Activated naive CD4-positive, alpha-beta T cell treated with anti-CD3 and anti-CD28 coated beads, Interleukin-2, amount 50 U/mL, for 16 hours (primary cell): ENCODE measurements at places on chromosomes 13 and 19.

DNA sequence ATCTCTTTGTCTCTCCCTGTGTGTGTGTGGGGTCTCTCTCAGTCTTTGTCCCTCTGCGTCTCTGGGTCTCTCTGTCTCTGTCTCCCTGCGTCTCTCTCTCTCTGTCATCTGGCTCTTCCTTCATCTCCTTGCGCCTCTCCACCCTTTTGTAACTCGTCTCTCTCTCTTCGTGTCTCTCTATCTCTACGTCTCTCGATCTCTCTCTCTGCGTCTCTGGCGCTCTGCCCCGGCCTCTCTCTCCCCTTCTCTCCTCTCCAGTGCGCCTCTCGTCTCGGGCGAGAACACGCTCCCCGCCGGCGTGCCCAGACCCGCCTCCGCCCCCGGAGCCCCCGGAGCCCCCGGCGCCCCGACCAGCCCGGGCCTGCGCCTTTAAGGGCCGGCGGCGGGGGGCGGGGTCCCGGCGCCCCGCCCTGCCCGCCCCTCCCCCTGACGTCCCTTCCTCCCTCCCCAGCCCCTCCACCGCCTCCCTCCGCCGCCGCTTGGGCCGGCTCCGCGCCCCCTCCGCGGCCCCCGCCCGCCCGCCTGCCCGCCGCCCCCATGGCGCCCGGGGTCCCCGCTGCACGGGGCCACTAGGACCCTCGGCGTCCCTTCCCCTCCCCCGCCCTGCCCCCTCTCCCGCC is at the start of gene MARK4:
MARK4 (plus strand) TSS at position 440 of the 620 bp plus-strand sequence. CDS start 318 bp downstream, outside the sequence.
- peak; percentile 63 for DNase-seq

DNA sequence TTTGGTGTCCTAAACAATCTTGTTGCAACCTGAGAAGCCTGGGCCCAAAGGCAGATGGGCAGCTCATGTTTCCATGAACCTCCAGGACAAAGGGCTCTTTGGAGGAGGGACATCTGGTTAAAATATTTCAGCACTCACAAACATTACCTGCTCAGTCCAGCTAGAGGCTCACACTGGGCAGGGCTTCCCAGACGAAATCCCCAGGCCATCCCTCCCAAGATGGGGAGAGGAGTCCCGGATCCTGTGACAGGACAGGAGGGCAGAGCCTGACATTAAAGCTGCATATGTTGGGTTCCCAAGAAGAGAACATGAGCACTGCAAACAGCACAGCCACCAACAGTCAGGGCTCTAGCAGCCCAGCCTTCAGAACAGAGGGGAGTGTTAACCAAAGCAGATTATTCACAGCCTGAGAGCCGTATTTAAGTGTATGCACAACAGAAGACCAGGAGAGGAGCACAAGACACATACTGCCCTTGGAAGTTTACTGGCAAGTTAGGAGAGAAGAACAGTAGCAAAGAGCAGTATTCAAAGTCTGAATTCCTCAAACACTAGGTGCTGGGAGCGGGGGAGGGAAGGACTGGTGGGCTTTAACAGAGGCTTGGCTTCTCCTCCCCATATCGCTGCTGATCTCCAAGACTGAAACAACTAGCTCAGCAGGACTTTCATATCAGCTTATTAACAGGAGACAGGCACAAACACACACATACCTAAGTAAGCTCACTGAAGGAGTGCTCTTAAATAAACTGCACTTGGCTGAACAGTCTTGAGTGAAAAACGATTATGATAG is 12.3 kb downstream of the ATP7B start:
- DNase-seq, result no peak

GRCh38 chr13:48731957-48732569 is 78.3 kb downstream of the CYSLTR2 start:
- DNase-seq, result peak; percentile 61

- no peak for DNase-seq
Measured at GRCh38 chr19:17721821-17722220, 2.5 kb downstream of the MAP1S start.

- no peak for DNase-seq
Measured at GRCh38 chr19:535017-535835, 3.7 kb downstream of the CDC34 start.

GRCh38 chr19:53555352-53555751 is 17.4 kb downstream of the ZNF331 start:
- DNase-seq, result no peak

- DNase-seq, result no peak
Measured at GRCh38 chr13:91544723-91545122, 146.3 kb downstream of the GPC5 start.

DNA sequence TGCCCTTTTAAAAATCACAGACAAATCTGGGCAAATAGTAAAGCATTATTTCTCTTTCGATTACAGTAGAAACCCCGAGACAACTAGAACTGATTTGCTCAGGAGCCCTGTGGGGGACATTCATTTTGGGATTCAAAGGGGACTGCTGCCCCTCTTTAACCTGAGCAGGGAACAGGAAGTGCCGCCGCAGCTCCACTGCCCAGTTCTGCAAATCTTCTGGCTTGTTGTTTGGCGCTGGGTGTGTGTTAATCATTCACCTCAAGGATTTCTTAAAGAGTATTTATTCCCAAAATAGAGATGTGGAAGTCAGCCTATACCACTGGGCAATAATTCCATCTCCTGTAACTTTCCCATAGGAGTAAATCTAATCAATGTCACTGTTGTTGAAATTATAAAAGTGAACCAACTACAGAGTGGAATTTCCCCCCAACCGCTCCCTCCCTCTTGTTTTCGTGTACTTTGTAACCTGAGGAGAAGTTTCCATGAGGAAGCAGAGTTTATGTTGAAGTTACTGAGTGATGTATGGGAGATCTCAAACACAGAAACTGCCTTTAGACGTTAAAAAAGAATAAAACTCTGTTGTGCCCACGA is 515.8 kb downstream of the KLF12 start:
- DNase-seq, result no peak

- DNase-seq, result peak; percentile 65
Measured at GRCh38 chr19:55258476-55258827, 365 bp downstream of the PPP6R1 start.

- no peak for DNase-seq
Measured at GRCh38 chr13:48860364-48860763, 115.3 kb upstream of the FNDC3A start.

DNA sequence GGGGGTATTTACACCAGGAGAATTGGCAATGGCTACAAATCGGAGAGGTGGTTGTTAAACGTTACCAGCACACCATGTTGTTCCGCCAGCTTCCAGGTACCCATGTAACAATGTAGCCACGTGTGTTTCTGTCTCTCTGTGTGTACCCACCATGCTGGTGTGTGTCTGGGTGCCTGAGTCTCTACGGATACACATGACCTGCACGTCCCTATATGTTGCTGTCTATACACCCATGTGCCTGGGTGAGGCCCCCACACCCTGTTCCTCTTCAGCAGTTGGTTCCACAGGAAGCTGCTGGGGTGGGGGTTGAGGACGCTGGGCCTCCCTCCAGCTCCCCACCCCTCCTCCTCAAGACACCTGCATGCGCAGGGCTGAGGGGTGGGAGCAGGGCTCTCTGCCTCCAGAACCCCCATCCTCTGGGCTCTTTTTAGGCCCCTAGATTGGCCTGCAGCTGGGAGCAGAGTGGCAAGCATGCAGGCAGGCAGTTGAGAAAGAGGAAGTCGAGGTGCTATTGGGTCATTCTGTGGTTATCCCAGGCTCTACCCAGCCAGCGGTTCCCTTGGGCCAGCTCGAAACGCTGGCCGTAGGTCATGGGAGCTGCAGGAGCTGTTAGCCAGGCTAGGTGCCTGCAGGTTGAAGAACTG is at the start of gene ARHGEF18:
ARHGEF18 (plus strand) TSS at position 351 of the 644 bp plus-strand sequence. CDS start 13,954 bp downstream, outside the sequence.
- peak; percentile 50 for DNase-seq

DNA sequence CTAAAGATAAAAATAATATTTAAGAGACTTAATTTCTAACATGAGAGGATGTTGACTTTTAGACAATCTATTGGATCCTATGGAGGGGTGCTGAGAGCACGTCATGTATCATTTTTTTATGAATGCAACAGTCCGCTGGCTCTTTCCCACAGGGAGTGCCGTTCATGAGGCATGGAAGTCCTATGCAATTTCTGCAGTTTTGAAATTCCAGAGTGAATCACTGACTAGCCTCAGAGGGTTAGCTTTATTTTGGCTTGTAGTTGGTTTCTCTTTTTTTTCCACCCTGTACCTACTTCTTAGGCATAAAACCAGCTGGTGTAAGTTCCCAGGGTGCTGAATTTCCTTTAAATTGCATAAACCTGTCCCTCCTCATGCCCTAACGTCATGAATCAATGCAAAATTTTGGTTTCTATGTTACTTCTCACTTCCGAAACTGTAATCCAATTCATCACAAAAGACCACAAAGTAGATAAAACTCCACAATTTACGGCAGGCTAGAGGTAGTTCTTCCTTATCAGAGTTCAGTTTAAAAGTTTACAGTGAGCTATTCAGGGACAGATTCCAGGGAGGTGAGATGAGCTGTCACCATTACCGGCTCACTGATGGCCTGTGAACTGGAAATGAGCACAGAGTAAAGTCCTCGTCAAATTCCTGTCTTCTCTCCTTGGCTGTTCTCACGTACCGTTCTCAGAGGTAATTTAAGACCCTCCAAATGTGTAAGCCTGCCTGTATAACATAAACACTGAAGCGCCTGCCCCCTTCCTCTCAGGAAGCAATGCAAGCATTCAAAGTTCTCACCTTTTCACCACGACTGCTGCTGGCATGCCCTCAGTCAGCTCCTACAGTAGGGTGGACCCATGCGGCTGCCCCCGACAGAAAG is 216.6 kb upstream of the SLC10A2 start:
- no peak for DNase-seq

DNA sequence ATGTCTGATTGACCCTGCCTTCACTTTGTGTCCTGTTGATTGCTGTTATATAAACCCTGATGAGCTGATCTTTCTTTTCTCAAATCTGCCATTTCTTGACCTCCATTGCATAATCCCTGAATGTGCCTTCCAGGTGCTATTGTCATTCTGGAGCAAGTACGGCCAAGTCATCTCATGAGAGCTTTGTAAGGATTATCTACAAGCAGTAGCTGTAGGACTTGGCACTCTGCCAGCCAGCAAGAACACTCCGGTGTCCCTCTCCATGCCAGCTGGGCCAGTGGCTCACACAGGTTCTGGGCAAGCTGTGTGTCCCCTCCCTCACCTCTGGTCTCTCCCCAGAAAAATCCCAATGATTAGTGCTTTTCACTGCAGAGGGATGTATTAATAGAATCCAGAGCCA is 348.1 kb downstream of the FOXO1 start:
- no peak for DNase-seq

GRCh38 chr13:80214050-80214449 is 126.9 kb downstream of the SPRY2 start:
- DNase-seq, result no peak

DNA sequence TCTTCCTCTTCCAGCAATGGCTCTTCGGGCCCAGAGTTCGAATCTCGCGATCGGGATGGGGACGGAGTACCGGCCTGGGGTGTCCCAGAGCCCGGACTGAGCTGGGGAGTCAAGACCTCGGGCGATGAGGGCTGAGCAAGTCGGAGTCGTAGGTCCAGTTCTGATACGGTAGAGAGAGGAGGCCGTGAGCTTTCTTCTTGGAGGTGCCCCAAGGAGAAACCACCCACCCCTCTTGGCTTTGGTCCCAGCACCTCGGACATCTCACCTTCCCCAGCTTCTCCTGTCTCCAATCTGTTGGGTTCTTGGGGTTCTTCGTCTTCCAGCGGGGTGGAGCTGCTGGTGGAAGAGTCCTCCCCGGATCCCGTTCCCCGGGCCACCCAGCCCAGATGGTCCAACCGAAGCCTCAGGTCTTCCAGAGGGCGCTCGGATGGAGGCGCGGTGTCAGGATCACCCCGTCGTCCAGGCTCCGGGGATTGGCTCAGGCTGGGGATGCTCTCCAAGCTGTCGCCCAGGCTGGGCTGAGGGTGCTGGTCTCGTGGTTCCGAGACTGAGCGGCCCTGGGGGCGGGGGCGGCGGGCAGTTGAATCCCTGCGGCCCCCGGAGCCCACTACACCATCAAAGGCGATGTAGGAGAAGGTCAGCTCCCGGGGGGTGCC is 2.5 kb downstream of the RTN2 start:
- no peak for DNase-seq

DNA sequence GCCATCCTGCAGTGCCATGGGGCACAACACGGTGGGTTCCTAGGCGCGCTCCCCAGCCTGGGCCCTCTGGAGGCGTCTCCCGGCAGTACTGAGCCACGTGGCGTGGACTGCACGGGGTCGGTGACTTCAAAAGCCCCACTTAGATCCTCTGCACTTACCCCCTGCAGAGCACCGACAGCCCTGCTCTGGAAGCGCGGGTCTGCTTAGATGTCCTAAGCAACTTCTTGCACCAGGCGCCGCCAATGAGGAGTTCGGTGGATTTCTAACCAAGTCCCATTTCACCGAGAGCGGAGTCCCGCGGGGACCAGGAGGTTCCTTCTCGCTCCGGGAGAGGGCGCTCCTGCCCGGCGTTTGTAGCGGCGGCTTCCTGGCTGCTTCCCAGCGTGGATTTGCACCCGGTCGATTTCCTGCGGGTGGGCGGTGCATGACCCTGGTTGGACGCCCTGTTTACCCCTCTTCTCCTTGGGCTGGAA is 25.2 kb upstream of the ZNF845 start:
- no peak for DNase-seq

GRCh38 chr19:10390652-10391286 is 10.4 kb upstream of the TYK2 start:
- DNase-seq, result peak; percentile 62

DNA sequence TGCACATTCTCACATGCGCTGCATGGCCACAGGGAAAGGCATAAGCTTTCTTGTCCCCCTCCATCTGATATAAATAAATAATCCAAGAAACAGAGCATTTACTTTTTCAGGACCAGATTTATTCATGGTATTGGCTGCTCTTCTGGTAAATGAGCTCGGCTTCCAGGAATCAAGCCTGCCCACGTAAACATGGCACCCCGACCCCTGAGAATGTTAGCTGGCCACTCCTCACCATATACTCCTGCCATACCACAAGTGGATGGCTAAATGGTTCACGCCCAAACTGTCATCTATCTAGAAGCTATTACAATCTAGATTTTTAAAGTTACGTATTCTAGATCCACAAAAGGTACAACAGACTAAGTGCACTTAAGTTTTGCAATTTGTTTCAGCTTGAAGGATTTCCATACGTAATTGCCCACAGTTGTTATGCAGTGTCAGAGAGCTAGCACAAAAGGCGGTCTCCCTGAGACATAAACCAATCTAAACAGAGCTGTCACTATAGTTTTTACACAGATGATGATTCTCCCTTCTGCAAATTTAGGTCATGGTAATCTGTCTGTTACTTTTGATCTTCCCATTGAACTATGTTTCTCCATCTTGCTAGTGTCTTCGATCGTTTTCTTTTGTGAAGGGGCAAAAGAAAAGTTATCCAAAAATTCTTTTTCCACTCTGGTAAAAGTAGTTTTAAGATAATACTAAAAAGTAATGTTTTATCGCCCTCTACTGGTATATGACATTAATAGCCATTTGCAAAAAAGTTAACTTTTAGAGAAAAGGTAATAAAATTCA is 16.2 kb upstream of the FOXO1 start:
- no peak for DNase-seq

GRCh38 chr13:104289400-104289799 is 1223.2 kb upstream of the SLC10A2 start:
- no peak for DNase-seq

DNA sequence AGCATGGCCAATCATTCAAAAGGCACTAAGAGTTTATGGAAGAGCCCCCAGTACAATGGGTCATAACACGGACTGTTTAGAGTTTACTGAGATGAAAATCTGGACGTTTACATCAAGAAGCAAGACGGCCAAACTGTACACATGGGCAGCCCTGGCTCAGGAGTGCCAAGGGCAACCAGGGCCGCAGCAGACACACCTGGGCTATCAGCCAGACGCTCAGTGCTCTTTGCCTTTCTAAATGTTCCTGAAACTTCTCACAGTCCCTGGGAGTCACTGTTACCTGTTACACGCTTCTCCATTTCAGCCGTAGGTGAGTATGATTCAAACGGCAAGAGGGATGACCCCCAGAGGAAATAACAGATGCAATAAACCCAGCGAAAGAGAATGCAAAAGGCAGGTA is 64.5 kb downstream of the ABCC4 start:
- DNase-seq, result no peak
